ENCODE measurements at places on chromosomes 4 and X.

- no peak for DNase-seq
Observed at GRCh38 chrX:136783159-136783558, 2.4 kb upstream of the ARHGEF6 start.

GRCh38 chr4:86359944-86360478 lies at the start of gene MAPK10:
Gene MAPK10 (minus strand): TSS chr4:86360053.
- no peak for DNase-seq

GRCh38 chr4:87985097-87985886 lies 9.8 kb downstream of the SPP1 start:
- DNase-seq, result peak; percentile 72

DNA sequence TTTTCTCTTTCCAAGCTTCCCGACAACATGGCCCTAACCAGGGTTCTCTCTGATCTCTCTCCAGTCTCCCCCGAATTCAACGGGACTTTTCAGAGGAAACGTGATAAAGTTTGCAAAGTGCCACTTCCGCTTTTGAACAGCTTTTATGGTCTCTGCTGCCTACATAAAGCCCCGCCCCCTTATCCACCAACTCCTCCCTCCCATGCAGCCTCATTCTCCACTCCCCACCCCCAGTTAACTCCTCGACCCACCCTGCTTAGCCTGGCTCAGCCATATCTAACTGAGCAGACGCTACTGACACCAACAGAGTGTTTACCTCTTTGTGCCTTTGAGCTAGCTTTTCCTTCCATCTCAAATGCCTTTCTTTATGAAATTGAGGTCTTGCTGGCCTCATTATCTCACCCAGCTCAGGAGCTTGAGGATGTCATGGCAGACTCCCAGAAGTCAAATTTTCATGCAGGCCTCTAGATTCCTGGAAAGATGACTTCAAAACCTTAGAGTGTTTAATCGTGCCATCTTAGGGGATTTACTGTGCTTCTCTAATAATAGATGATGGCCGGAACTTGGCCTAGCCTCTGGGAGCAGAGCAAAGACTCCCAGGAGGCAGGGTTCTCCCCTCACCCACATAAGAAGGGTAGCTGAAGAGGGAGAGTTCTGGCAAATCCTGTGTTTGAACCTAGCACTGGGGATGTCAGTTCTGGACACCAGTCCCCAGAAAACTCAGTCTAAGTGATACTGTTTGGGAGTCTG lies 606.0 kb downstream of the BCOR start:
- no peak for DNase-seq

GRCh38 chrX:153875391-153876111 lies 10.4 kb downstream of the L1CAM start:
- DNase-seq, result no peak

GRCh38 chrX:45765767-45766166 lies 565.1 kb upstream of the DIPK2B start:
- DNase-seq, result no peak
